ENCODE measurements at places on chromosomes 2 and 18.

GRCh38 chr2:236637686-236638569, 68.3 kb downstream of the ACKR3 start:
- DNase-seq, result no peak

- no peak for DNase-seq
These were observed 51.4 kb downstream of the ZFP36L2 start for GRCh38 chr2:43175020-43175441.

GRCh38 chr2:17518212-17519154, at the start of gene RAD51AP2:
Gene RAD51AP2 (minus strand): TSS chr2:17518440. CDS start chr2:17518415, 25 bp downstream.
- DNase-seq, result peak; percentile 38

DNA sequence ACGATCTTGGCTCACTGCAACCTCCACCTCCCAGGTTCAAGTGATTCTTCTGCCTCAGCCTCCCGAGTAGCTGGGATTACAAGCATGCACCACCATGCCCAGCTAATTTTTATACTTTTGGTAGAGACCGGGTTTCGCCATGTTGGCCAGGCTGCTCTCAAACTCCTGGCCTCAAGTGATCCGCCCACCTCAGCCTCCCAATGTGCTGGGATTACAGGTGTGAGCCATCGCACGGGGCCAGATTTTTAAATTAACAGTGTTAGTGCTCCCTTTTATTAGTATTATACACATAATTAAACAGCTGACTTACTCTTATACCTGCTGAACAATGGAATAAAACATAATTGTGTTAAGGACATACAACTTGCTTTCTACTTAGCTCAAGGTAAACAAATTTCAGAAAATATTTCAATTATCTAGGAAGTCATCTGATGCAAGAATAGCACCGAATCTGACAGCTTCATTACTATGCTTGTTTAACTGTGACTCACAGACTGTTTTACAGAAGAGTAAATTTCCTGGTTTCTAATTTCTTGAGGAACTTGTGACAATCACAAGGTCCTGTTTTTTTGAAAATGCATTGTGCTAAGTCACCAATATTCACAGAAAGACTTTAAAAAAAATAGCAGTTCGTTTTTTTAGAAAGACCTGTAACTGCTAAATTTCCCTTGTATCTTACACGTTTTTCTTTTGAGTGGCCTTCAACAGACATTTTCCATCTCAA, 51.2 kb downstream of the SPIRE1 start:
- peak; percentile 80 for DNase-seq

GRCh38 chr2:181563101-181563692, 93.7 kb downstream of the CERKL start:
- DNase-seq, result no peak

- no peak for DNase-seq
These were observed 599.3 kb upstream of the ZEB2 start for GRCh38 chr2:145119225-145119624.

Measured in pons (tissue), 1 donor.